Neural progenitor cell (in vitro differentiated cells): ENCODE measurements at places on chromosomes 1 and 21.

DNA sequence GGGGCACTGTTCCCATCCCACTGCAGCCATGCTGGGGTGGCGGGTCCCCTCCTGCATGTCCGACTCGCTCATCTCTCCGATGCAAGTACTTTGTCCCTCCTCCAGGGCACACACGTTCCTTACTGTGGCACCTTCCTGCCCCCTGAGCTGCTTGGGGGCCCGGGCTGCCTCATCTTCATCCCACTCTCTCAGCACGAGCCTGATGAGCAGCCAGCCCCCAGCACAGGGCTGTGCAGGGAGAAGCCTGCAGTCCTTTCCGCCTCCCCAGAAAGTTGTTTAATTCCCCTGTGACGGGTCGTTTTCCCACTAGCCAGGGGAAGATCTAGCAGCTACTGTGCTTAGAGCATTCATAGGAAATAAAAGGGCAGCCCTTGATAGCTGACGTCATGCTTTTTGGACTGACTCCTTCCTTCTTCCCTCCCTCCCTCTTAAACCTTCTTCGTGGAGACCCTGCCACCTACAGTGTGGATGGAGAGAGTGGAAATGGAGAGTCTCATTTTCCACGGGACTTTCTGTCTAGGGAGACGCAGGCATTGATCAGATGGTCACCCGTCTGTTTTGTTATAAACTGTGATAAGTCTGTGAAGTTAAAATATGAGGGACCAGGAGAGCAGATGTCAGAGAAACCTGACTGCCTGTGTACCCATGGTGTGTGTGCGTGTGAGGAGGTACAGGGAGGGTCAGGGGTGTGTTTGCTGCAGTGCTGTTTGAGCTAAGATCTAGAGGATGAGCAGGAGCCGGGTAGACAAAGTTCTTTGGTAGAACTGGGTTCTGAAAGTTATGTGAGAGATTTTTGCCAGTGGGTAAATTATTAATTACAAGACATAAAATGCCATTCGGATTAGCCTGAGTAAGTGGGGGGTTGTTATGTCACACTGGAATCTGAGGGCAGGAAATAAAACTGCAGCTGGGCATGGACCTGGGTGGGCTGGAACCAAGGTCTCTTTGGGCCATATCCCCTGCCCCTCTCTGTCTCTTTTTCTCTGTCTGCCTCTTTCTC is 34.3 kb downstream of the GPR137B start:
- DNase-seq: no peak

DNA sequence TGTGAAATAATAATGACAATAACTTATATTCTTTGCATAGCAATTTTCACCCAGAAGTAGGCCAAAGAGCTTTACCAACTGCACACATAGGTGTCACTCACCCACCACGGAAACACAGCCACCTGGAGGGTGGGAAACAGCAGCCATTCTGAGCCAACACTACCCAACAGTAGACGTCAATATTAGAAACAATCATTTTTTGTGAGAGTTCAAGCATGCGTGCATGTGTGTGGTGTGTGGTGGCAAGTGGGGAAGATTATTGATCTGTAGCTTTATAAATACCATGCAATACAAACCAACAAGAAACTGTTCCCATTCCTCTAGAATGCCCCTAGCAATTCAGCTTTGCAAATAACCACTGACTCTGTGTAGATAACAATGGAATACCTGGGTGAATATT is 19.1 kb downstream of the PROX1 start:
- DNase-seq: no peak

DNA sequence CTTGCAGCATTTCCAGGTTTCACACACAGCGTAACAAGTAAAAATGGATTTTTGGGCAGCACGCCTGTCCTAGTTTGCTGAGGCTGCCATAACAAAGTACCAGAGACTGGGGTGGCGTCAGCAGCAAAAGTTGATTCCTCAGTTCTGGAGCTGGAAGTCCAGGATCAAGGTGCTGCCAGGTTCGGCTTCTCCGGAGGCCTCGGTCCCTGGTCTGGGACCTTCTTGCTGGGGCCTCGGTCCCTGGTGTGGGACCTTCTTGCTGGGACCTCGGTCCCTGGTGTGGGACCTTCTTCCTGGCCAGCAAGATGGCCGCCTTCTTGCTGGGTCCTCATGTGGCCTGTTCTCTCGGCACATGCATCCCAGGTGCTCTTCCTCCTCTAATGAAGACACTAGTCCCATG is 104.0 kb downstream of the PDE9A start:
- DNase-seq: no peak

DNA sequence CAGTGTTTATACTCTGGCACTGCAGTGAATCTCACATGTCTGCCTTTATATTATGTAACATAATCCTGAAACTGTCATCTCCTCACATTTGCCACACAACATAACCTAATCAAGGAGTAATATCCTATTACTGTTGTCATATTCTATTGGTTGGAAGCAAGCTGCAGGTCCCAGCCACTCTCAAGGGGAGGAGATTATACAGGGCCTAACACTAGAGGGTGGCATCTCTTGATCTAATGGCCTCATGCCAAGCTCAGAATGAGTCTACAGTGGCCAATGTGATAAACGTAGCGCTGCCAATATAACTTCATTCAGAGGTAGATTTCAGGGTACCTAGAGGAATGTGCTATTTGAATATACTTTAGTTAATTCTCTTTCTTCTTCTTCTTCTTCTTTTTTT is 166.8 kb downstream of the BACH1 start:
- no peak for DNase-seq

DNA sequence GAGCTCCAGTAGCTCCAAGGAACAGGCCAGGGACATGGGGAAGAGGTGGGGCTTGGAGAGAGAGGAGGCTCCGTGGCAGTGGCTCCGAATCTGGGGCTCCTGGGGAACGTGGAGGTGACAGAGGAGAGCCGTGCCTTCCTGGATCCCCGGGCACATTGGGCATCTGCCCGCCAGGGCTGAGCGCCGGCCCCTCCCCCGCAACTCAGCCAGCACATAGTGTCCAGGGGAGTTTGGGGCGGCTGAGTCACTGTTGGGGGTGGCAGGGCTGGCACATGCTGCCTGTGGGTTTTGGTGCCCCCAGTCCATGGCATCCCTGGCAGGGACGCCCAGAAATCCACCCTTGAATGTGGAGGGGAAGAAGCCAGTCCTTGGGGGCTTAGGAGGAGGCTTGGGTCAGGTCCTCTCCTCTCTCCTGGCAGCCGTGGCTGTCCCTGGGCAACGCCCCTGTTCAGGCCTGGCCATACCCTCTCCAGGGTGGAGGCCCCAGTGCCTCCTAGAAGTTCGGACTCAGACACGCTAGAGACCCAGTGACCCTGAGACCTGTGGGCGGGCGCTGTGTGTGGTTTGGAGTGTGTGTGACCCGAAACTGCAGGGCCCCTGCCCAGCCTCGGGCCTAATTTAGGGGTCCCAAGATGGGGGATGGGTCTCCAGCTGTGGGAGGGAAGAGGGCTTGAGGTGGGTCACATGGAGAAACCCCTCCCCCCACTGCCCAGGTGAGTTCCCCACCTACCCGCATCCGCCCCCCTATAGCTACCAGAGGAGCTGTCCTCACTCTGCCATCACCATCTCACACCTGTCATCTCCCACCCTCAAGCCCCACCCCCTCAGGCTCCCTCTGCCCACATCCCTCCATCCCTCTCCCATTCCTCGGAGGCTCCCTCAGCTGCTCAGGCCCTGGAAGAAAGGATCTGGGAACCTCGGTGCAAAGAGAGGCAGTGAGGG is 1.6 kb downstream of the HSPB7 start:
- DNase-seq: no peak

DNA sequence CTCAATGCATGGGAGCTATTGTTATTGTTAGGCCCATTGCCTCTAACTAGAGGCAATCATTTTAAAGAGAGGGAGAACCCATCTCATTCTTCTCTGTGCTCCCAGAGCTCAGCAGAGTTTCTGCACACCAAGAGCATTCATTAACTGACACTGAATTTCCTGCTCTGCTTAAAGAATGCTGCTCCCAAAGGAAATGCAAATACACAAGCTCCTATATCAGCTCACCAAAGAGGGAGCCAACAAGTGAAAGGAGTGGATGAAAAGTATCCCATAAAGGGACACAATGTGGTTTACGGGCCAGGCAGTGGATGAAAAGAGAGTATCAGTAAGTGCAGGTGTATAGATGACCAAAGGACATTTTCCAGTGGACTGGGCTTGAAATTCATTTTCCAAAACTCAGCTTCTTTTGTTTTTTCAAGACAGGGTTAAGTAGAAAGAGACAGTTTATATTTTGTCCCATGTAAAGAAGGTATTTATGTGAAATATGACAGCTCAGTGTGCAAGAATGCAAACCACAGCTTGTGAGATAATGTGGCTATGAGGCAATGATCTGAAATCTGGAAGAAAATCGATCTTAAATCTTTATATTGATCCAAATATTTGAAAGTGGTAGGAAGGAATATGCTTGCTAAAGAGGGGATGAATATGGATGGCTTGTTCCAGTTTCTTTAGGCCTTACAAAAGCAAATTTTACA is 207.7 kb upstream of the CAMK1G start:
- peak; percentile 38 for DNase-seq

DNA sequence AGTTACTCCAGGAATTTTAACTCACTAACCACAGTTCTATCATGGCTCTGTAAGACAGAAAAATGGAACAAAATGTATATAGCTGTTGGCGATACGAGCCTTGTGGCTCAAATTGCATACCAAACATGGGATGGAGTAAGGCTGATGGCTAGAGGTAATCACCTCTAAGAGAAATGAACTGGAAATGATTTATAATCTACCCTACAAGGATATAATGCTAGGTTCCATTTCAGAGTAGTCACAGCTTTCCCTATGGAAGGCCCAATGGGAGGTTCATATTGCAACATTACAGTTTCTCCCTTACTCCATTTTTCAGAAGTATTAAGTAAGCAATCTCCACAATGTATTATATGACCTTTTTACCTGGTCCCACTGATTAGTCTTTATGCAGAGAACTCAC is 61.6 kb downstream of the EDEM3 start:
- DNase-seq: no peak

- DNase-seq: no peak
These were observed 4.8 kb downstream of the VASH2 start for GRCh38 chr1:212955098-212955497.

GRCh38 chr1:43058545-43059360 is 100.1 kb upstream of the SLC2A1 start:
- peak; percentile 62 for DNase-seq

DNA sequence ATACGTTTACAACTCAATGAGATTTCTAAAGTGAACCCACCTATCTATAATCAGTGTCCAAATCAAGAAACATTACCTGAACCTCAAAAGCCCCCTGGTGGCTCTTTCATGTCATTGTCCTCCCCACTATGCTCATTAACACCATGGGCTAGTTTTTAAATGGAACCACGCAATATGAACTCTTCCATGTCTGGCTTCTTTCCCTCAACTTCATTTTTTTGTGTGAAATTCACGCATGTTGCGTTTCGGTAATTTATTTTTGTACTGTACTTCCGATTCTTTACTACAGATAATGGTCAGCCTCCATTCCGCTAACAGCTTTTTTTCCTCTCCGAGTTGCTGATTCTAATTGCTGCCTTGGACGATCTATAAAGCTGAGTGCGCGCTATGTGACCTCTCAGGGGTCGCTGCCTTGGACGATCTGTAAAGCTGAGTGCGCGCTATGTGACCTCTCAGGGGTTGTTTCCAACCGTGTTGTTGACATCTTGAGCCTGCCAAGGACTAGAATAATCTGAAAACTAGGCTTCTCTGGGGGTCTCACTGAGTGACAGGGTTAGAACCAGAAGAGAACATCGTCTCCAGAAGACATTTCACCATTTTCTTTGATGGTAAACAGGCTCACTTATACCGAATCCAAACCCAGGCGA is 1.1 kb upstream of the CACYBP start:
- DNase-seq: peak; percentile 77
